Activated CD4-positive, alpha-beta memory T cell treated with anti-CD3 and anti-CD28 coated beads for 36 hours (primary cell): ENCODE measurements at places on chromosomes 2 and 18. TPM values are rescaled to one million over a fixed set of nuclear protein-coding genes. Genes with fewer than 3 reads are reported as not detected.

DNA sequence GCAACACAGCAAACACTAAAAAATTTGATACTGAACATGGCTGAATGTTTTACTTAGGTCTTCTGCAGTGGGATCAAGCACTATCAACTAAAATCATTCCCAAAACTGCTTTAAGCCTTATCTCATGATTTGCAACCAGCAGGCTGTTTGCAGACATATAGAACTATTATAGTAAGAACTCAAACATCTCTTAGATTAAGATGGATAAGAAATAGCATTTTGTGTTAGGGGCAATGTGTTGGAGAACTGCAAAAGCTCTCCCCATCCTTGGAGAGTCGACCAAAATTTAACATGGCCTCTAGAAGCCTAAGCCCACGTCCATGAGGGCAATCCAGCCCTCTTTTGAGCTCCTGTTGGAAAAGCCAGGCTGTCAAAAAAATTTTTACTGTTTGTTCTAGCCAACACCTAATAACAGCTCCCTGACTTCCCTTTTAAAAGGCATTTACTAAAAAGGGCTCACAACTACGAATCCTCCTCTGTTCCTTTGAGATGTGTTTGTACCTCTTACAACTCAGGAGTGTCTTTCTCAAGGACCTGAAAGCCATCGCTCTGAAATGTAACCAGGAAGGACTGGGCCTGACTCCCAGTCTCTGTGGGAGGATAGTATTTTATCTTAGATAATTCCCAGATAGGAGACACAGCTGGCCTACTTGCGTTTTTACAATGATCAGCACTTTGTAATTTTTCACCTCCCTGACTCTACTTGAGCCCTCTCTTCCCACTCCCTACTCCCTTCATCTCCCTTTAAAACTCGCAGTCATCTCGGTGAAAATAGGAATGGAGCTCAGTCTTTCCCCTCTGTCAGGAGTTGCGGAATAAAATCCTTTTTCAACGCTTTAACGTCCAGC, 1.4 kb downstream of the KRCC1 start:
- no peak for DNase-seq

GRCh38 chr2:109264595-109265328, 135.8 kb downstream of the SH3RF3 start:
- no peak for DNase-seq

Gene SERPINB12
- not detected for total RNA-seq

Gene SOX11
- total RNA-seq: not detected

Gene RGPD4
- total RNA-seq: 0.05 TPM

Gene MYCN
- total RNA-seq: 0.38 TPM
